ENCODE measurements at places on chromosomes 16 and 17.

DNA sequence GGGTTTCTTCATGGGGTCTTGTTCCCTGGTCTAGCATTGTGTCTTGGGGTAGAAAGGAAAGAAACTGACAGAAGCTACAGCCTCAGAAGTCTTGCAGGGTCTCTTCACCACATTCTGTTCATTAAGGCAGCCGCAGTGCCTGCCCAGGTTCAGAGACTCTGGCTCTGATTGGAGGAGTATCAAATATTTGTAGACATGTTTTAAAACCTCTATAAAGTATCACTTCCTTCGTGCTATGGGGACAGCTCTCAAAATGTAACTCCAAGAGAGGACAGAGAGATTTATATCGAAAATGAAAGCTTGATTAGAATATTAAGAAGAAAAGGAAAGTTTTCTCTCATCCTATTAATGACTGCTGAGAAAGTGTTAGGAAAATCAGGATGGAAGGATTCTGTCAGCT is 107.0 kb upstream of the CACNG3 start:
- no peak for DNase-seq

DNA sequence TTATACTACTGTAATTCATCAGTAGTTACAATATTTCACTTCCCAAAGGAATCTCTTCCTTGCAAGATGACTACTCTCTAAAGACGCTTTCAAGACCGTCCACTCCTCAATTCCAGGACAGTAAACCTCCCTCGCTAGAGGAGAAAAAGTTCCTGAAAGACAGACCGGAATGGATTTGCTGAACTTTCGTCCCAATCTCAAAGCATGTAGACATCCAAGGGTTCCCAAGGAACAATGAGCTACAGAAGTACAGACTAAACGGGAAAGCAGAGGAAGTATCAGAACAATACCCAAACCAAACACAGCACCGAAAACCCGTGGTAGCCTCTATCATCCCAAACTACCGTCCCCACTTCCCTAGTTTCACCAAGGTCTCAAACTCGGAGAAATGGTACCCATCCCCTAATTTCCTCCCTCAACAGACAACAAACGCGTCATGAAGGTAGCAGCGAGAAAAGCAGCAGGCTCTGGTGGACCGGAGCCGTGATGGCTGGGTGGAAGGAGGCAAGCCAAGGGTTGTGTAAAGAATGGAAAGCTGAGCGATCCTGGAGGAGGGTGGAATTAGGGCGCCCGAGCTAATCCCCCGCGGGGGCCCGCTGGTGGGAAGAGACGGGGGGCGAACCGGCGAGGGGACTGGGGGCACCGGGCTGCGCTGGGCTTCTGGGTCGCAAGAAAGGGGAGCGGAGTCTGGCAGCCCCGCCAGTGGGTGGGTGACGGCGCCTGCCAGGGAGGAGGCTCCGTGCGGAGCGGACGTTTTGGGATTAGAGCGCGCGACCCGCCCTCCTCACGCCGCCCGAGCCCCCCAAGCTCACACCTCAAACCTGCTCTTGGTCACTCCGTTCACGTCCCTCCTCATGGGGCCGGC is 647 bp downstream of the FBXL20 start:
- DNase-seq: no peak

DNA sequence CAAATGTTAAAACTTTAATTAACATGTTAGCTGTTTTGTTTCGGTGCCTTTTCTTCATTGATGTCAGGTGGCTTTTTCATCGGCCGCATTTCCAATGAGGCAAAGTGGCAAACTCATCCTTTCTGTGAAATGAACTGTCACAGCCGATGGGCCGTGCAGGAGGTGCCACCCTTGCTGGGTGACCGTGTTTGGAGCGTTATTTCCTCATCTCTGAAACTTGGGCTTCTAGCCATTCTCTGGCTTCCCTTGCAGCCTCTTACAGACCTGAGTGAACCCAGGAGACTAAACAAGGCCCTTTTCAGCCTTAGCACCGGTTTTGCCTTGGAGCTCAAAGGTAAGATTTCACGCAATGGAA is 42.2 kb upstream of the PRSS54 start:
- no peak for DNase-seq

DNA sequence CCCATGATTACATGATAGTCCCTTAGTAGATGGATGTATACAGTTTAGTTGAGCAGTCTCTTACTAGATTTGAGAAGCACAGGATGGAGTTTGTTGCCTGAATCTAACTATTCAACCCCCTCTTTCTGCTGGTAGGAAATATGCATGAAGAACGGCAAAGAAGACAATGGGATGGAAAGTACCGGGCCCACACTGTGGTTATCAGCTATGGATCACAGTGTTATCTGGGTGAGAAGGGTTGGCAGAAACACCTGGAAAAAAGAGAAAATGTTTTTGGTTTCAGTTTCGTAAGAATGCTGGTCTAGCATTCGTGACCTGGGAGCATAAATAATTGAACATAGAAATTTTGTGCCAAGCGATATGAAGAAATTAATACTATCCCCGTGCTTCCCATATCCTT is 53.1 kb downstream of the ANKFN1 start:
- DNase-seq: no peak

GRCh38 chr17:29116804-29117753 is 63.1 kb downstream of the MYO18A start:
- DNase-seq: peak; percentile 76

DNA sequence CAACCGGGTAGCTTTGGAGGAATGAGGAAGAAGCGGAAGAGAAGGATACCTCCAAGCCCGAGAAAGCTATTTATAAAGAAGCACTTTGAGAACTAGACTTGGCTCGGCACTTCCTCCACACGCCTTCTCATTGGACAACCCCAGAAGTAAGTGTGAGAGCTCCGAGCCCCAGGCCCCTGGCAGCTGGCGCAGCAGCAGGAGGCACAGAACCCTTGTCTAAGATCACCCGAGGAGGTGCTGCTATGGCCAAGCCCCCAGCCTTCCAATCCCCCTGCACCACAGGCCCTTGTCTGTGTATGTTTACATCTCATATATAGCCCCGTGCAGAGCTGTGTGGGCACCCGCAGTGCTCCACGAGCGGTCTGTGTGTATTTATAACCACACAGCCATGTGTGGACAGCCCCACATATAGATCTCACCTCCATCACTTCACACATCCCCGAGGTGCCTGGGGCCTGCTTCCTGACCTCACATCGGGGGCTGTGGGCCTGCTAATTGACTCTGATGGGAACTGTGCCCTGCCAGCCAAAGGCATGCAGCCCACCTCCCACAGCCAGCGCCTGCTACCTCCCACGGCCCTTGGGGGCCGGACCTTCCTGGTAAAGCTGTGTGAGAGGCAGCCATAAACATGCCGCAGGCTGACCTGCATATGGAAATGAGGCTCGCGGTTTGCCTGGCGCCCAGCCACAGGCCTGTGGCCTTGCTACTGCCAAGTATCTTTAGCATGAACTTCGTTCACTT is 96.1 kb downstream of the C17orf67 start:
- DNase-seq: no peak

GRCh38 chr17:74271281-74271680 is 2.8 kb upstream of the DNAI2 start:
- DNase-seq: no peak

- DNase-seq: no peak
These were observed 13.9 kb downstream of the CD300A start for GRCh38 chr17:74480290-74480689.

GRCh38 chr17:1315409-1315808 is 35.9 kb downstream of the TRARG1 start:
- no peak for DNase-seq

DNA sequence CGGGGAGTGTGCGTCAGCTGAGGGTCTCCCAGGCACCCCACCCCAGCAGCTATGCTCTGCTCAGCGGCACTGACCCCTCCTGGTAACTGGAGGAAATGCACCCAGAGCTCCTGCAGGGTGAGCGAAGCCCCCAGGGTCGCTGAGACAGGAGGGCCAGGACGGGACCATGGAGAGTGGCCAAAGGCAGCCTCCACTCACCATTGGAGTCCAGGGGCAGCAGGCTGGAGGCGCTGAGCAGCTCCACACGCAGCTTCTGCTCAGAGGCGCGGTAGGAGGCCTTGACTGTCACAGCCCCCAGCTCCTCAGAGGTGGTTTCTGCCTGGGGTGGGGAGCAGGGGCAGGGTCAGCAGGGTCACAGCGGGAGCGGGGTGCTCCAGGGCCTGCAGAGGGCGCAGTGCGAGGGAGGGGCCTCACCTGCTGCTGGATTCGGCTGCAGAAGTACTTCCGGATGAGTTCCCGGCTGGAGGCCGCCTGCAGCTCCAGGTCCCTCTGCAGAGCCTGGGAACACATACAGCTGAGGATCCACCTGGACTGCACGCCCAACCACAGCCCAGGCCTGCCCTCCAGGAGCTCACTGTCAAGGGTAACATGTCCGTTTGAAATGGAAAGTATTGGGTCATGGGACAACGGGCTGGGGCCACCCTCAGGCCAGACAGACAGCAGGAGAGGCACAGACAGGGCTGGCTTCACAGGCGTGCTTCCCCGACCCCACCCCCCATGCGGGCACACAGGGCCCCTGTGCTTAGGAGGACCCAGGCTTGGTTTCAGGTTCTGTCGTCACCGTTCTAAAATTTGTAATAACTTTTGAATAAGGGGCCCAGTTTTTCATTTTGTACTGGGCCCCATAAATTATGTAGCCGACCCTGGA is 13.8 kb downstream of the UNC13D start:
- DNase-seq: peak; percentile 31

- peak; percentile 84 for DNase-seq
These were observed 1.2 kb upstream of the CCDC42 start for GRCh38 chr17:8745586-8746500.

DNA sequence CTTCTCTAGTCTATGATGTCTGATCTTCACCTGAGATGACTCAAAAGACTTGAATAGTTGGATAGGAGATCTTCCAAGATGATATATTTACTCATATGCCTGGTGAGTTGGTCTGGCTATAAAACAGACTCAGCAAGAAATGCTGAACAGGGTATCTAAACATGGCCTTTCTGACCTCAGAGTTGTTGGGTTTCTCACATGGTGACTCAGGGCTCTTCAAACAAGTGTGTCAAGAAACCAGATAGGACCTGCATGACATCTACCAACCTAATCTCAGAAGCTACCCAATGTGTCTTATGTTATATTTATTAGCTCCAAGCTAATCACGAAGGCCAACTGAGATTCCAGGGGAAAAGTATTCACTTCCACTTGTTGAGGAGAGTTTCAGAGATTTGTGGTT is 1477.3 kb downstream of the CDH8 start:
- DNase-seq: no peak

All from CD4-positive, alpha-beta T cell treated with Interleukin-12 subunit alpha and Interleukin-12 subunit beta, for 1 hour (primary cell).